ENCODE measurements at places on chromosomes 5 and 9.

GRCh38 chr9:99073347-99073746 lies 31.6 kb upstream of the TGFBR1 start:
- no peak for DNase-seq

DNA sequence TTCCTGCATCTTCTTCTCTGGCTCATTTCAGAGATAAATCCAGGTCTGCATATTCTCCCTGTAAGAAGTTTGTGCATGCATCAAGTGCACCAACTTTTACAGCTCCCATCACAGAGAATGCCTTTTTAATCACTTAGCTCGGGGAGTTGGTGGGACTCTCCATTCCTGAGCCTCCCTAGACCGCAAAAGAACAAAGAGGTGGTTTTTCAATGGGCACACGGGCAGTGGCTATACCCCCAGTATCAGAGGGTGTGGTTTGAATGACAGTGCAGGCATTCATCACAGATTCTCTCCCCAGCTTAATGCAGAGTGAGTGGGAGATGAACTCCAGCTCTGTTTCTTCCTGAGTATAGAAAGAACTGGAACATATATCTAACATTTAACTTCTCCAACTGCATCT lies 264.7 kb upstream of the NR4A3 start:
- DNase-seq, result no peak

DNA sequence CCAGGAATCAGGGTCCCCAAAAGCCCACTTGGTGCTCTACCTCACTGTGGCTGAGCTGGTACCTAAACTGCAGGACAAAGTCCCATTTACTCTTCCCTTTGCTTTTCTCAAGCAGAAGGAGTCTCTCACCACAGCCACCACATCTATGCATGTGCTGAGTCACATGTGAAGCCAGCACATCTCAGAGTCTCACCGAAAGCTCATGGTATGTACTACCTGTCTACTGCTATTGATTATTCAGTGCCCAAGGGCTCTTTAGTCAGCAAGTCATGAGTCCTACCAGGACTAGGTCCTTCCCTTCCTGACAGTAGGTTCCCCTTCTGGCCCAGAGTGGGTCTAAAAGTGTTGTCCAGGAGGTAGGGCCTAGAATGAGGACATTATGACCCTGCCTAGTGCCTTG lies 130.7 kb upstream of the NTRK2 start:
- DNase-seq, result no peak

GRCh38 chr9:136241542-136241941 lies 4.1 kb downstream of the QSOX2 start:
- DNase-seq, result no peak

GRCh38 chr5:111626473-111627148 lies 114.3 kb upstream of the STARD4 start:
- no peak for DNase-seq

Measured in AG08396 (cell line).